ENCODE measurements at places on chromosomes 3 and 15.
A peak's percentile ranks its signal among the peaks of the same experiment; 100 is the strongest.

DNA sequence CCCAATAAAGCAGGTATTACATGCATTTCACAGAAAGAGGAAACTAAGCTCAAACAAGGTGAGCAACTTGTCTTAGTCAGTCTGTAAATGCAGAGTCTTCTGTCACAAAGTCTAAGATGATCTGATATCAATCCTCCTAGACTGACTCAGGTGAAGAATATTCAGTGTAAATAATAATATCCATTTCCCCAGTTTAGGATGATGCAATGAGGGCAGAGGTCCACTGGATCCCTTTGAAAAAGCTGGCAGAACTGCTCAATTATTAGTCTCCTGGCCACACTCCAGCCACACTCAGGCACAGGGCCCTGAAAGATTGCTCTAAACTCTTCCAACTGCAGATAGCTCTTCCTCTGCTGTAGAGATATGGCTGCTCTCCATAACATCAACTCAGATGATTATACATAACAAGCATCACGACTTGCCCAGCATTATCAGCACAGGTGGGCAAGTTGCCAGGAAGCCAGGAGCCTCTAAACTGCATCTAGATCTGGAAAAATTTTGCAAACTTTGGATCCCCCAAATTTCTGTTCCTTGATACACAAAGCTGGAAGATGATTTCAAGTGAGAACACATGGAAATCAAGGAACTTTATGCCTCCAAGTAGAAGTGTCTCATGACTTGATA lies 129.8 kb upstream of the CPNE4 start:
- DNase-seq = no peak

DNA sequence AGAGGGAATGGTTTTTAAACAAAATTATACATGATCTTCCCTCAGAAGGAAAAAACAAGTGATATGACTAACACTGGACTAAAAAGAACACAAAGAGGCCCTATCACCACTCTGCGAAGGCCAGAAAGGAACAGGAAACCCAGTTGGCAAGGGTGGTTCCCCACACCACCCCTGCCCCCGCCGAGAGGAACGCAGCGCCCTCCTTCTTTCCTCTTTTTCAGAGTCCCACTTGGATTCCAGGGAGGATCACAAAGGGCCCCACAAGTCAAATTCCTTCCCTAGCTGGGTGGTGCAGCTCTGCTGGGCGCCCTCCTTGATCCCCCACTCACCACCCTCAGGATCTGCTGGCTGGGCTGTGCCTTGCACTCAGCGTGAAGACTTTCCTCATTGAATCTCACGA lies 29.8 kb downstream of the PLA1A start:
- DNase-seq = no peak

GRCh38 chr15:90893175-90894090 lies 9.1 kb downstream of the FES start:
- DNase-seq = no peak

- DNase-seq = no peak
Measured at GRCh38 chr3:133750259-133750656, 4.1 kb downstream of the TF start.

GRCh38 chr3:30314757-30315325 lies 291.6 kb upstream of the TGFBR2 start:
- DNase-seq = no peak

- DNase-seq = peak; percentile 78
Measured at GRCh38 chr3:191627064-191627463, 166.1 kb downstream of the PYDC2 start.

DNA sequence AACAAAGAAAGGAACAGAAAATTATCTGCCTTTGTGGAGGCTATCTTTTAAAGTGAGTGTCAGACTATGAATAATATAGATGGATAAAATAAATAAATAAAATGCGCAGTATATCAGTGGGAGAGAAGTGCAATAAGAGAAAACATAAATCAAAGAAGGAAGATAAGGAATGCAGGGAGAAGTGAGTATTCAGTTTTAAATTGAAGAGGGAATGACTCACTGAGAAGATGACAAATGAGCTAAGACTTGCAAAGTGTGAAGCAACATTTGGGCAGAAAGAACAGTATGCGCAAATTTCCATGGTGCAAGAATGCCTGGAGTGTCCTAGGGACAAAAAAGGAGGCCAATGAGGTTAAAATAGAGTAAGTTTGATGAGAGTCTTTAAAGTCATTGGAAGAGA lies 1300.1 kb upstream of the ALCAM start:
- no peak for DNase-seq

- DNase-seq = no peak
Measured at GRCh38 chr3:128279601-128279880, 126.3 kb downstream of the EEFSEC start.

DNA sequence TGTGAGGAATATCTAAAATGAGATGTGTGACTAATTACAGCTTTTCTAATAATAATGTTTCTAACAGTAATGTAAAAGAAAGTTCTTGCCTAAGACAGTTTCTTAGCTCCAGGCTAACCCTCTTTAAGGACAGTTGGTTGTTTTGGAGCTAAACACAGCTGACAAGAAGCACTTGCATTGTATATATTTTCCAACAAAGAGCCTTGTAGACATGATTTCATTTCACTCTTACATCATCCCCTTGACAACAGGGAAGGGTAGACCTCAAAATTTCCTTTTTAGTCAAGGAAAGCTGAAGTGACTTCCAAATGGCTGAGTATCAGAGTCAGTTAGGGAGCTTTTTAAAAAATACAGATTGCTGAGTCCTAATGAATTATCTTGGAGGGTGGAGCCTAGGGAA lies 4.1 kb downstream of the ARID3B start:
- no peak for DNase-seq

GRCh38 chr3:30299674-30300385 lies 306.6 kb upstream of the TGFBR2 start:
- no peak for DNase-seq

GRCh38 chr3:25604107-25604805 lies 60.5 kb downstream of the TOP2B start:
- DNase-seq = no peak

DNA sequence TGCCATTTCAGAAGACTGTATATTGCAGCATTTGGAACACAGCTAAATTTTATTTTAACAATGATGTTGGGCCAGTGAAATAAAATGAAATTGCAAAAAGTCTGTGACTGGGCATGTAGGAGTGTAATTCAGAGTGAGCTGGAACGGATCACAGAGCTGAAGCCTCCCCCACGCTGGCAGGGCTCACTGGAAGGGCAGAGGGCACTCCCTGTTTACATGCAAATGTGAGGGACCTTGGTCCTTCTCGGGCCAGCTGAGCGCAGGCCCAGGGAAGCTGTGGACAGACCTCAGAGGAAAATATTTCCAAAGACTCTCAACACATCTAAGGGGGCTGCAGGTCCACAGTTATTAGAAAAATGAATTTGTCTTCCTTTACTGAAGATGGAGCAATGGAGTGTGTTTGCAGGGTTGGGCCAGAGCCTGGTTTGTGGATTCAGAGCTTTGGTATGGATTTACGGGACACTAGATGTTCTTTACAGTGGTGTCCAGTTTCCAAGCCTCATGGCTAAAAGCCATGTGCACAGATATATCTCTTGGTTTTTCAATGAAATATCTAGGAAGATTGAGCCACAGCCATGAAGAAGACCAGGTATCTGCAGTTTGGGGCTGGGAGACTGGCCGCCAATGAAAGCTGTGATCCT lies 32.0 kb downstream of the TRPM1 start:
- DNase-seq = no peak

DNA sequence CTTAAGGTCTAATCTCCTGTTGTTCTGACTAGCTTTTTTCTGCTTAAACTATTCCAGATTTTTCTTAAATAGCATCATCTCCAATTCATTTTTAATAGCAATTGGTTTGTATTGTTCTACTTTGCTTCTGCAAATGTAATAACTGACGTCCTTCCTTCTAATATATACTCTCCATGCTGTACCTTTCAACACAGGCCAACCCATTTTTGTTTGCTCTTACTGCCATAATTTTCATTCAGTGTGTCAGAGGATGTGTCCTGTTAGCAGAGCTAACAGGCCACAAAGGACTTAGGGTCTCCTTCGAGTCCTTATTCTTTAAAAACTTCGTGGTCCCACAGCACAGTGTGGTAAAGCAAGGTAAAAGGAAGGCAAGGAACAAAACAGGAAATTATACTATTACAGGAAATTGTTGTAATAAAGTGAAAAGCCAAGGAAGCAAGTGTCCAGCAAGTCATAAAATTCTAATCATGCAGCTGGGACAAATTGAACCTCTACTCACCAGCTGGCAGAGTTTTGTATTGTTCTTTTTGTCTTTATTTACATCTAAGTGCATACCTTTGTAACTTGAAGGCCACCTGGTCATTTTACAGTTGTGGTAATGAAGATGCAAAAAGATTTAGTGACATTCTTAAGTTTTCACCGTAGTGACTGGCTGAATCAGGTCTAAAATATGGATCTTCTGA lies 64.9 kb upstream of the ZBTB20 start:
- DNase-seq = no peak

GRCh38 chr3:125594581-125595011 lies 701 bp downstream of the OSBPL11 start:
- peak; percentile 20 for DNase-seq

- DNase-seq = peak; percentile 43
Measured at GRCh38 chr15:89679212-89679611, at the start of gene PLIN1. TSS of gene PLIN1 (minus strand) at chr15:89679367. CDS start at chr15:89677489, 1,878 bp downstream.

- DNase-seq = no peak
Measured at GRCh38 chr3:8757551-8758518, 11.6 kb downstream of the OXTR start.

- peak; percentile 69 for DNase-seq
Measured at GRCh38 chr15:40857601-40858341, 13.9 kb downstream of the SPINT1 start.

- DNase-seq = no peak
Measured at GRCh38 chr15:96354731-96355567, 24.4 kb downstream of the NR2F2 start.

DNA sequence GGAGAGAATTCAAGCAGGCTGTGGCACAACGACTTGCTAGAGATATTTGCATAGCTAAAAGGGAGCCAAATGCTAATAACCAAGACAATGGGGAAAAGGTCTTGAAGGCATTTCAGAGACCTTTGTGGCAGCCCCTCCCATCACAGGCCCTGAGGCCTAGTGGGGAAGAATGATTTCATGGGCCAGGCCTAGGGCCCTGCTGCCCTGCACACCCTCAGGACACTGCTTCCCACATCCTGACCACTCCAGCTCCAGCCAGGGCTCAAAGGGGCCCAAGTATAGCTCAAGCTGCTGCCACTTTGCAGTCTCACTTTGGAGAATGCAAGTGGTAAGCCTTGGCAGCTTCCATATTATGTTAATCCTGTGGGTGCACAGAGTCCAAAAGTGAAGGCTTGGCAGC lies 21.5 kb upstream of the PTPN23 start:
- no peak for DNase-seq

- no peak for DNase-seq
Measured at GRCh38 chr3:59764171-59764570, 714.3 kb upstream of the CFAP20DC start.

DNA sequence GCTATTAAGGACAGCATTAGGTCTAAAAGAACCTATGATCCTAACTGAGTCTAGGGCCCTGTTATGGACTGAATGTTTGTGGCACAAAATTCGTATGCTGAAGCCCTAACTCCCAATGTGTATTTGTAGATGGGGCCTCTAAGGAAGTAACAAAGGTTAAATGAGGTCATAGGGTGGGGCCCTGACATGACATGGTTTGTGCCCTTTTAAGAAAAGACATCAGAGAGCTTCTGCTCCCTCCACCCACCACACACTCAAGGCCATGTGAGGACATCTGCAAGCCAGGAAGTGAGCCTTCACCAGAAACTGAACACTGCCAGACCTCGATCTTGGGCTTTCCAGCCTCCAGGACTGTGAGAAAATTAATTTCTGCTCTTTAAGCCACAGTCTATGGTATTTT lies 49.2 kb downstream of the PHC3 start:
- no peak for DNase-seq

DNA sequence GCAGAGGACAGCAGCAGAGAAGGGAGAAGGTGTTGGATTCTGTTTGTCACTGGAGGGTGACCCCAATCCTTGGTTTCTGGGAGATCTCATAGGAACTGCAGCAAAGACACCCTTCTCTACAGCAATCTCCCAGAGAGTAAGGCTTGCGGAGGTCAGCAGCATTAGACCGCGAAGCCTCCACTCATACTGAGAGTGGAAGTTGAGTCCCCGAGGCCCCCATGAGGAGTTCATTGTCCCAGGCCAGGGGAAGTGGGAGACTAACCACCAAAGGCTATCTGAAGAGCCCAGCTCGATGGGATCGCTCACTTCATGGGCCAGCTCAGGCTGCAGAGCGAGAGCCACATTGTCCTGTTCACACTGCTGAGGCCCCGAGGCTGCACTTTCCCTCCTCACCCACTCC lies 44.6 kb downstream of the GLDN start:
- DNase-seq = peak; percentile 52

DNA sequence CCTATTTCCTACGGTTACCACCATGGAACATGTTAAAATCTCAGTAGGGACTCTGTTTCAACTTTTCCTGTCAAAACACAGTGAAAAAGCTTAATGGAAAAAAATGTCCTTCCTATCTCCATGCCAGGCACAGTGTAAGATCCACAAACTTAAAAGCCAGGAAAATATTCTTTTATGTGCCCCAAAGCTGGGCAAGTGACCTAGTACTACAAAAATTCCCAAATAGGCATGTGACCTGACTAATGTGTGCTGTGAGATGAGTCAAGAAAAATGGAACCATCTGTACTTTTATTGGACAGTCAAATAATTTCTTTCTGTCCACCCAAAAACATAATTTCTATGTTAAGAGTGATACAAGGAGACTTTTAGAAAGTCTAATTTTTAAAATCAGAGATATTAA lies 406.0 kb downstream of the ZBTB20 start:
- DNase-seq = no peak

- DNase-seq = no peak
Measured at GRCh38 chr15:33236841-33237509, 42.5 kb upstream of the FMN1 start.

DNA sequence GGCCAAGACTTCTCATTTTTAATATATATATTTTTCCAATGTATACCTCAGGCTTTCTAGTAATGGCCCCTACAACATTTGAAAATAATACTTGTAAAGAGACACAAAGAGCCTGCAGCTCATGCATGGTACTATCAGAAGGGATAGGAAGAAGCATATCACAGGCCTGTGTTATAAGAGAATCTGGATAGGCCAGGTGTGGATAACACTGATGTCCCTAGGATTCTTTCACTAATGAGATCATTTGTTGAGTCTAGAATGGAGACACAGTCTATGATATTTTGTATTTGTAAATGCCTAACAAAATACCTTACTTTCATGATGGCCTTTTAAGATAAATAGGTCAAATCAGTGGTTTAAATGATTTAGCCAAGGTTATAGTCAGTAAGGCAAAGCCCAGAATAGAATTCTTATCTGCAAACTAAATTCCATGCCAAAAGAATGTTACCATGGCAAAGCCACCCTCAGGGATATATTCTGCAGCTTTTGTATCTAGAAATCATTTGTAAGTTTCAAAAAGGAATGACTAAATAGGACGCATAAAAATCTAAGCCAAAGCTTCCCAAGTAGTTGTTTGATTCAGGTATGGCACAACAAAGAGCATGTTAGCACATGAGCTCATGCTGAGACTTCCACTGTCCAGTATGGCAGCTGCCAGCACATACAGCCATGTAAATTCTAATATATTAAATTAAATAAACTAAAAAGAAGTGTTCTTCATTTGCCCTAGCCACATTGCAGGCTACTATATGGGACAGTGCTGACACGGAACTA lies 10.0 kb downstream of the DCP1A start:
- DNase-seq = no peak
